ENCODE measurements at places on chromosomes 3 and 15.

- no peak for DNase-seq
Measured at GRCh38 chr3:94064243-94064860, 1.5 kb downstream of the NSUN3 start.

- no peak for DNase-seq
Measured at GRCh38 chr15:23370578-23370977, 16.0 kb downstream of the GOLGA8S start.

DNA sequence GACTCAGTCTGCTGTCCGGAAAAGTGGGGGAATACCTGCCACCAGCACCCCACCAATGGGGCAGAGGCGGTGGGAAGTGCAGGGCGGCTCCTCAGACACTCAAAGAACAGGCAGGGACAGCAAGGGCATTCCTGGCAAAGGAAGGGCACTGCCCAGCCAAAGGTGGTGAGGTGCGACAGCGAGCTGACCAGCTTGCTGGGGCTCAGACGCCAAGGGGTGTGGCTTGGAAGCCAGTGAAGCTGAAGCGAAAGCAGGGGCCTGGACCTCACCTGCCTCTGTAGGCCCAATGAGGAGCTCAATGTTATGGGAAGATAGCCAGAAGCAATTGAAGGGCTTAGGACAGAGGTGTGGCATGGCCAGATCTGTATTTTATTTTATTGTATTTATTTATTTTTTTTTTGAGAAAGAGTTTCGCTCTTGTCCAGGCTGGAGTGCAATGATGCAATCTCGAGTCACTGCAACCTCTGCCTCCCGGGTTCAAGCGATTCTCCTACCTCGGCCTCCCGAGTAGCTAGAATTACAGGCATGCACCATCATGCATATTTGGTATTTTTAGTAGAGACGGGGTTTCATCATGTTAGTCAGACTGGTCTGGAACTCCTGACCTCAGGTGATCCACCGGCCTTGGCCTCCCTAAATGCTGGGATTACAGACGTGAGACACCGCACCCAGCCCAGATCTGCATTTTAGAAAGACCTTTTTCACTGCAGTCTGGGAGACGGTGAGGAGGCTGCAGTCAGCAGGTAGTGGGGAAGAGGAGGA is 4.4 kb upstream of the LMAN1L start:
- no peak for DNase-seq

DNA sequence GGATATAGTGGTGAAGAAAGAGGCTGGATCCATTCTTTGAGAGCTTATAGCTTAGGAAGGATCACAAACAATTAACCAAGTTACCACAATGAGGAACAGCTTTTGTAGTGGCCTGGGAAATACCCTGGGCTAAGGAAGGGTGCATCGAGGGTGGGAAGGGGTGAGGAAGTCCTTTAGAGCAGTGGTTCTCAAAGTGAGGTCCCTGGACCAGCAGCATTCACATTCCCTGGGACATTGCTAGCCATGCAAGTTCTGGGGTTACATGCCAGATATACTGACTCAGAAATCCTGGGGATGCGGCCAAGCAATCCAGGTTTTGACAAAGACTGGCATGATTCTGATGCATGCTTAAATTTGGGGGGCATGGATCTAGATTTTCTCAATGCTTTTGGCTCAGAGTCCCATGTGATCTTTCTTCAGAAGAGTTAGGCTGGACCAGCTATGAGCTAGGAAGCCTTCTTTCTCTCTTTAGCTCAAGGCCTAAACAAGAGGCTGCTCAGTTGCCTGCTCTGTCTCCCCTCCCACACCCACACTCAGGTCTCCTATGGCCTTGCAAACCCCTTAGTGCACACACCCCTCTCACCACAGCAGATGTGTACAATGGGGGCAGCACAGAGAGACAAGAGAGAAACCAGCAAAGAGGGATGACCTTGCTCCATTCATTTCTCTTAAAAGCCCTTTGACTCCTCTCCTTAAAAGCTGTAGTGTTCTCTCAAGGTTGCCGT is 1.8 kb upstream of the CCR1 start:
- DNase-seq, result no peak

GRCh38 chr3:37545479-37545878 is 316.2 kb upstream of the CTDSPL start:
- DNase-seq, result no peak

DNA sequence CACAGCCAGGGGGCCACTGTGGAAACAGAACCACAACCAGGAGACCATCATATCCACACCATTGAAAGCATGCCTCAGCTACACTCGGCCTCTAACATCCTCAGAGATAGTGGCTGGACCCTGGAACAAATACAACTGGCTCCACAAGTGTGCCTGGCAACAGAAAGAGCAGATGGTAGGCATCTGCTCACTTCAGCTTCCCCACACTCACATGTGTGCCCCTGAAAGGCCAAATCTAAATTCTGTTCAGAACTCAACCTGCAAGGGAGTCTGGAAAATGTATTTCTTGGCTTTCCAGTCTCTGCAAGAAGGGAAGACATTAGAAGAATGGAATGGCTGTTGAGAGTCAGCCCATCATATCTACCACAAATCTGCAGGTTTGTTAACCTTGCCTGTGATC is 54.7 kb upstream of the CTNNB1 start:
- no peak for DNase-seq

- no peak for DNase-seq
Measured at GRCh38 chr15:55715355-55716076, 27.4 kb downstream of the PRTG start.

GRCh38 chr15:81292523-81293001 is 31.4 kb downstream of the STARD5 start:
- no peak for DNase-seq

GRCh38 chr3:137772214-137772955 is 8.3 kb downstream of the SOX14 start:
- DNase-seq, result no peak

DNA sequence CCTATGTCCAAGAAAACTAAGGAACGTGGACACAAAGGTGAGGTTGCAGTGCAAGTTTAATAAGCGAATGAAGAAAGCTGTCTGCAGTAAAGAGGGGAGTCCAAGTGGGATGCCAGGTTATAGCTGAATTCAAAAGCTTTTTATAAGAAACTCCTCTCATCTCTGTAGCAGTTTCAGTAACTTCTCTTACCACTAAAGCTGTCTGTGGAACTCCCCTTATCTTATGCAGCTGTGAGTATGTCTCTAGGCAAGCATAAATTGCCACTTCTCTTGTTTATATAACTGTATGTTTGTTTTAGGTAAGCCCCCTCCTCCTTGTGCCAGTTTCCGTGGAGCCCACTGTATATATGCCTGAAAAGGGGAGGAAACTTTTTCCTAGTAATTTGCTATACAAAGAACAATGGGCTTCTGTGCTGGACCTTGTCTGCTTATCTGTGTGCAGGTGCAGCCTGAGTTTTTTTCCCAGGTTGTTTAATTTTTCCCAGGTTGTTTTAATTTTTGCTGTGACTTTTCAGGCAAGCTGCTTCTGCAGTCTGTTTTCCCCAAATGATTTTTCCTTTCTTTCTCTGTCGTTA is 875.1 kb upstream of the EPHA6 start:
- DNase-seq, result no peak

- no peak for DNase-seq
Measured at GRCh38 chr3:116561529-116561928, 116.2 kb upstream of the LSAMP start.

DNA sequence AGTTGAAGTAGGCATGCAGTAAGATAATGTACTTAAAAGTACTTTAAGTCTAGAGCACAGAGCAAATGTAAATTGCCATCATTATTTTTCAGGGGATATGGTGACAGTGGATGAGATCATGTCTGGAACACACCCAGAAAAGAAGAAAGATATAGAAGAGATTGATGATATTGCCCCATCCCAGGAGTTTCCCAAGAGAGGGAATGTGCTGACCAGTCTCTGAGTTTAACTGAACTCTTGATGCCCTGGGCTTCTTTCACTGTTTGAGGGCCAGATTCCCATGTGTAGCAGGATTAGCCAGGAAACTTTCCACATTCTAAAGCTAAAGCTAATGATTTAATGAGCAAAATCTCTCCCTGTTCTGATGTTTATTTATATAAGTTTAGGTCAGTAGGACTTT is 366.8 kb upstream of the UMPS start:
- DNase-seq, result no peak

GRCh38 chr3:18656410-18656809 is 231.3 kb upstream of the SATB1 start:
- DNase-seq, result no peak

DNA sequence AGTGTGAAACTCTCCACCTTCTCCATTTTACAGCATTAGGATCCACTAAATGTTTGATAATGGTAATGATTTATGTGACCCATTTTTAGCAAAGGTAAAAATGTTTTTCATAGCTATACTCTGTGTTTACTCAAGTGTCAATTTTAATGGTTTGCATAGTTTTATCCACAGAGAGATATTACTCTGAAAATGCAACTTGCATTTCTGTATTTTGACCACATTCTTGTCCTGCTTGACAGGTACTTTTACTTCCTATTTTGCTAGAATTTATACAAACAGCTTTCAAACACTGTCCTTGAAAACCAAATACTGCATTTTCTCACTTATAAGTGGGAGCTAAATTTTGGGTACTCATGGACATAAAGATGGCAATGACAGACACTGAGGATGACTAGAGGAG is 62.9 kb downstream of the SERPINI1 start:
- DNase-seq, result no peak
